ENCODE measurements at places on chromosomes 4 and X.

GRCh38 chr4:176470671-176471070 lies 150.9 kb downstream of the SPCS3 start:
- DNase-seq = no peak

- DNase-seq = no peak
Observed at GRCh38 chr4:187357821-187358220, 634.2 kb upstream of the FAT1 start.

GRCh38 chrX:47743504-47743903 lies 84.5 kb upstream of the UXT start:
- no peak for DNase-seq

GRCh38 chr4:111959222-111959621 lies 186.0 kb upstream of the FAM241A start:
- DNase-seq = no peak

DNA sequence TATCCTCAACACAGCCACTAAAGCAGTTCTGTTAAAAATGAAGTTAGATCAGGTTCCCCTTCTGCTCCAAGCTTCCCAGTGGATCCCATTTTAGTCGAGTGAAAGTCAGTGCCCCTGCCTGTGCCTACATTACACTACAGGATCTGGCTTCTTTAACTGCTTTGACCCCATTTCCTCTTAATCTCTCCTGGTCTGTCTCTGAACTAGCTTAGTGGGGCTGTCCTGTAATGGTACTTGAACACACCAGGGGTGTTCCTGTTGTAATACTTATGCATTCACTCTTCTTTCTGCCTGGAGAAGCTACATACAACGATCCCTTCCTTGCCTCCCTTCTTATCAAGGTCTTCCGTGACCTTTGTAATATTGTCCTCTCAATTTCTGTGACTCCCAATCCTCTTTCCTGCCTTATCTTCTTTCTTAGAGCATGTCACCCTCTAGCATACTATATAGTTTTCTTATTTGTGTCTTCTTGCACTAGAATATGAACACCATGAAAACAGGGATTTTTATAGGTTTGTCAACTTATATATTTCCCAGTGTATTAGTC lies 16.7 kb downstream of the ARSJ start:
- DNase-seq = no peak

- no peak for DNase-seq
Observed at GRCh38 chr4:12446657-12447185, 1018.0 kb upstream of the HS3ST1 start.

Measured in gastrocnemius medialis (tissue), 4 donors.